ENCODE measurements at places on chromosomes 3 and 15.

DNA sequence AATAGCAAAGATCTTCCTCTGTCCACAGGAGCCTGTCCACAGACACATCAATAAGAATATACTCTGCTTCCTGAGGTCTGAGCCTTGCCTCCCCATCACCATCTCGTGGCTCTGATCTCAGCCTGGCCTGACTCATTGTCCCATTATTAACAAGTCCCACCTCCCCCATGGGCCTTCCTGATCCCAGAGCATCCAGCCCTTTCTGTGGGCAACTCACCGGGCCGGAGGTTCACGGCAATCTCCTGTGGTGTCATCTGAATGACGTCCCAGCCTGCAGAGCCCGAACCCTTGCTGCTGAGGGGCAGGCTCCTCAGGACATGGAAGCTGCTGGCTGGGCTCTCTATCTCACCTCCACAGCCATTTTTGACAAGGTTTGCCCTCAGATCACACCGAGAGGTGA, 28.1 kb downstream of the ITGB5 start:
- DNase-seq = no peak

GRCh38 chr15:62779036-62779770, 263.3 kb upstream of the TPM1 start:
- no peak for DNase-seq

- no peak for DNase-seq
Observed at GRCh38 chr3:64865839-64866570, 178.2 kb upstream of the ADAMTS9 start.

- DNase-seq = peak; percentile 87
Observed at GRCh38 chr3:45995236-45996192, at the start of gene FYCO1. Gene FYCO1 (minus strand): TSS chr3:45995824. CDS start chr3:45984910, 10,914 bp downstream.

- DNase-seq = no peak
Observed at GRCh38 chr15:69272891-69273290, 25.8 kb upstream of the PAQR5 start.

GRCh38 chr3:171005648-171006047, 20.9 kb downstream of the SLC2A2 start:
- DNase-seq = no peak

DNA sequence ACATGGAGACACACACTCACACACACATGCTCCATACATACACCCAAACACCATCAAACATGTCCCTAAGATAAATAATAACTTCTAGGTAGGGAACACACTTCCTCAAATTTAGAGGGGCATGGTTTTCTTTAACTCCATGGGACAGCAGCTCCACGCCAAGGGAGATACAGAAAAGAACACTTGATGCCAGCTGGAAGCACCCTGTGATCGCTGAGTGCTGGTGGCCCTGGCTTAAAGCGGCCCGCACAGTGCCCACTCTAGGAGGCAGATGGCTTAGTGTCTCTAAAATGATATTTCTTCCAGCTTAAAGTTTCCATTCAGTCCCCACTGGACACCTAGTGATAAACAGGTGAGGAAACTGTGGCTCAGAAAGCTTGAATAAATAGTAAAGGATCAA, 232.9 kb downstream of the UACA start:
- DNase-seq = no peak

DNA sequence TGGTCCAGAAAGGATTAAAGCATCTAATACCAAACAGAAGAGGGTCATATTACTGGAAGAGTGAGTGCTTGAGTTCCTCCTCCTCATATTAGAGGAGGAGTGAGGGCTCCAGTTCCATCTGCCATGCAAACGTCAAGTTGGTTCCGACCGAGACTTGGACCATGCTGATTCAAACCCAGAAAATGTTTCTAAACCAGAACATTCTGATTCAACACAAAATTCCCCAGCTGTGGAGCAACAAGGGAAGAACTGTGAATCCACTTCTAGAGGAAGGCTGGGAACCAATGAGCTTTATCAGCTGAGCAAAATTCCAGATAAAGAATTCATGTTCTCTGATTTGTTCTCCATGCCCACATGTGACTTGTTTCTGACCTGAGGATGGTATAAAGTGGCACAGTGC, 135.6 kb upstream of the WNT5A start:
- DNase-seq = no peak

DNA sequence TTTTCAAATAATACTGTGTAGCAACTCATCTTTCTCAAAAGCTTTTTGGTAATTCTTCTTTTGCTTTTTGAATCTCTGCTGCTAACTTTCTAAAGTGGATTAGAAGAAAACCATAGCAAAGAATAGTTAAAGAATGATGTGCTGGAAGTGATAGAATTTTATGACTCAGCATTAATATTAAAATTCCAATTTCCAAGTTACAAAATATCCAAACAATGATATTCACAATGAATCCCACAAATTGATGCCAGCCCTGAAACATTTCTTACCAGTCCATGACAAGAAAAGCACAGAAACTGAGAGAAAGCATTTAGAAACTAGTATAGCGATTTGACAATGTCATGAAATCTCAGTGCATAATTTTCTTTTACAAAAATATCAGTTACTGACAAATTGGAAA, 482.2 kb downstream of the RBMS3 start:
- no peak for DNase-seq

DNA sequence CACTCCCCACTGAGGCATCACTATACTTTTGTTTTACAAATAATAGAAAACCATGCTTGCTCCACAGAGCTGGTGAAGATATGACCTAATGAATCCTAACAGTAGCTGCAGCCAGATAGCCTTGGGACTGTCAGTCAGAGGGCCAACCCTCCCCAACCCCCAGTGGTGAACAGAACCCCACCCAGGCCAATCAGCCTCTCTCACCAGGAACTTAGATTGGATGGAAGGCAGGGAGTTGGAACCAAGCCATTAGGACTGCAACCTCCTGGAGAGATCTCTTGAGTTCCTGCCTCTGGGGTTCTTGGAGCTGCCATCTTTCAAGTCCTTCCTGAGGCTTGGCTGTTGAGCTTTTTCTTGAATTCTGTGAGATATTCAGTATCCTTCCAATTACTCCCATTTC, 3.0 kb upstream of the MRPS22 start:
- no peak for DNase-seq

DNA sequence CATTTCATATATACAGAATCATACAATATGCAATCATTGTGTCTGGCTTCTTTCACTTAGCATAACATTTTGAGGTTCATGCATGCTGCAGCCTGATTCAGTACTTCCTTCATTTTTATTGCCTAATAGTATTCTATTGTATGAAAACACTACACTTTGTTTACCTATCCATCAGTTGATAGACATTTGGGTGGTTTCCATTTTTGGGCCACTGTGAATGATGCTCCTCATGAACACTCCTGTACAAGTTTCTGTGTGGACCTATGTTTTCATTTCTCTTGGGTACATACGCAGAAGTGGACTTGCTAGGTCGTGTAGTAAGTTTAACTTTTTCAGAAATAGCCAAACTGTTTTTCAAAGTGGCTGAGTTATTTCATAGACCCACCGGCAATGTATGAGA, 18.8 kb downstream of the TNIK start:
- no peak for DNase-seq

DNA sequence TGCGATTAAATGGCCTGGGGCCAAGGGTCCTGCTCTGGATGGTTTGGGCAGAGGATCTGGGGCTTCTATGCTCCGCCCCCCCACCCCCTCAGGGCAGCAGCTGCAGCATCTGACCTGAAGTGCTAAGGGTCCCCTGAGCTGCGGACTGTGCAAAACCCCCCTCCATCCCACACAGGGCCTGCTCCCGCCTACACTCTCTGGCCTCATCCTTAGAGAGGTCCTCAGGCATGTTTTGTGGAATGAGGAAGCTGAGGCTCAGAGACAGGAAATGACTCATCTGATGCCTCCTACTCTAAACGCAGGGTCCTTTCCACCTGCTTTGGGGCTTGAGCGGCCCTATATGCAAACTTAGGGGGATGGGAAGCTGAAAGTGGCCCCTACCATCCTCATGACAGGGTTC, 59.5 kb upstream of the CTSH start:
- DNase-seq = peak; percentile 47

- DNase-seq = no peak
Observed at GRCh38 chr3:59810606-59811005, 760.8 kb upstream of the CFAP20DC start.

DNA sequence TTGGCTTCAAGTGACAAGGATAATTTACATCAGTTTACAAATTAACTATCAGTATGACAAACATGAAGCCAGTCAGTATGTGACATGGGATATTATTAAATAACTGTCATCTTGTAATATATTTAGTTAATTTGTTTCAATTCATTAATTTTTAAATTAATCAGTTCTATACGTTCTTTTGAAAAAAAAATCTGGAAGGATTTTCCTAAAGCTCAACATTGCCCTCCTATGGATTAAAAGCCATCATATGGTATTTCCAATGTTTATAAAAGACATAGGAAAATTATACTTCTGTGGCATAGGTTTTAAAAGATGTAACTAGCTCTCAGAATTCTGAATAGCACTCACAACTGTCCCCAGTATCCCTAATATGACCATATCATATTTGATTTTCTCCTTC, 134.4 kb downstream of the PLOD2 start:
- DNase-seq = no peak

- no peak for DNase-seq
Observed at GRCh38 chr3:127753338-127753737, 69.0 kb downstream of the MGLL start.

Measured in CD4-positive, alpha-beta T cell treated with Interleukin-1 beta for 1 hour (primary cell).